ENCODE measurements at places on chromosomes 4 and X.

DNA sequence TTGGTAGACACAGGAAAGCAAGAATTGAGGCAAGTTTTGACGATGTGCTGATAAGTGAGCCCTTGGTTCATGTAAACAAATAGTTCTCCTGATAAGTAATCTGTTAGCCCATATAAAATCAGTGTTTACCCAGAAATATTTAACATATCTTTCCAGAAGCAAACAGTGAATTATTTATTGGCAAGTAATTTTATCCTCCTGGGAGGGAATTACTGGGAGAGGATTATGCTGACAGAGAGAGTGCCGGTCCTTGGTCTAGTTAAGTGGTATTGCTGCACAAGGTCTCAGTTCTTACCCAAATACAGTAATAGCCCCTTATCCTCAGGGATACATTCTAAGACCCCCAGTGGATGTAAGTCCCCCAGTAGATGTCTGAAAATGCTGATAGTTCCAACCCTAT lies 315.4 kb downstream of the CCSER1 start:
- DNase-seq, result peak; percentile 53

DNA sequence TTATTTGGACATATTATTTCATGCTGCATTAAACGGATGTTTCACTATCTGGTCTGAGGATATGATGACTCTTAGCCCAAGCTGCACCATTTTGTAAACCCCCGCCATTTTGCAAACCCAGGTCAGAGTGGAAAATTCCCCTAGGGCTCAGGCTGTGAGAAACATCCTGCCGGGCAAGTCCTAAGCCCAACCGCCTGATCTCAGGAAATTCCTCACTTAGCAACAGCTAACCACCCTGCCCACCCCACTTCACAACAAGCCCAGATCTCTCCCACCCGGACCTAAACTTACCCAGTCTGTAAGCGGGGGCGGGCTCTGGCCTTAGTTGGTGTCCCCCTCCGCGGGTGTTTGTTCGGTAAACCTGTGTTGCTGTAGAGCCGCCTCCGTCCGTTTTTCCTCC lies 2747.1 kb downstream of the PCDH7 start:
- DNase-seq, result no peak

DNA sequence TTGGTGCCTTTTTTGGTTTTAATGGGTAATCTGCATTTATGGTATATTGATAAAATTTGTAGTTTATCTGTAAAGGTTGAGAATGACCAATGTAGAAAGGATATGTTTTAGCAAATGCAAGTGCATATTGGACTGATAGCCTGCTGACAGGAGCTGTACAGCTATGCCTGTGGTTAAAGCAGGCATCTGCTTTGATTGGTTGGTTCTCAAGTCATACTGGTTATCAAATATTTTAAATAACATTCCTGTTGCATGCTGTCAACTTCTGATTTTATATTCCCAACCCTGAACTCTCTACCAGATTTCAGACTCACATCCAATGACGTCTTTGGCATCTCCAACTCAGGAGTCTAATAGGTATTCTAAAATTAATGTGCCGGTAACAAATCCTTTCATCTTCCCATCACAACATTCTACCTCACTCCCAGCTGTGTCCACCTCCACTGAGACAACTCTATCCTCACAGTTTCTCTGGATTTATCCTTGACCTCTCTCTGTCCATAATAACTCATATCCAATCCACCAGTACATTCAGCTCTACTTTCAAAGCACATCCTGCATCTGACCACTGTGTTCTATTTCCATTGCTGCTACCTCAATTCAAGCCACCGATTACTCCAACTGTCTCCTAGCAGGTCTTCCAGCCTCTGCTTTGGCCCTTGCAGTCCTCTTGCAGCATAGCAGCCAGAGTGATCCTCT lies 125.7 kb downstream of the CAMK2D start:
- no peak for DNase-seq

- no peak for DNase-seq
These were observed 57.4 kb downstream of the FAT1 start for GRCh38 chr4:186666252-186666651.

GRCh38 chr4:99615170-99615820 lies 40.7 kb downstream of the MTTP start:
- peak; percentile 17 for DNase-seq

GRCh38 chrX:149495573-149496071 lies 9.5 kb downstream of the IDS start:
- no peak for DNase-seq

DNA sequence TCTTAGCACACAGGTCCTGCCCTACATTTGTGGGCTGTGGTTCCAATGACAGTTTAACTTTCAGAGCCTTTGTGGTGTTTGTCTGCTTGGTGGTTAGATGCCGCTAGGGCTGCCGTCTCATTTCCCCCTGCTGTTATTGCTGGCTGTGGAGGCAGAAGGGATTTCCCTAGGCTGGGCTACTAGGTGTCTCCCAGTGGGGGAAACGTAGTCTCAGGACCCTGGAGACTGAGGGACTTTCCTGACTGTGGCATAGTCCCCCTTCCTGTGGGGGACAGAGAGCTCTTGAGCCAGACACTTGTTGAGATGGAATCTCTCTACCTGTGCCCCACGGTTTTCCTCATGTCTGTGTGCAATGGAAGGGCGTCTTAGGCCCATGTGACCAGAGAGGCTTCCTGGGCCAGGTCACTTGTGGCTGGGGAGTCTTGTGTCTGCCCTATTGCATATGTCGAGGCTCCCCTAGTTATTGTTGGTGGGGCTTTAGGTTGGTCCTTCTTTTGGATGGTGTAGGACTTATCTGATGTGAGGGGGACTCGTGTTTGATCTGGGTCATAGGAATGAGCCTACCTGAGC lies 68.2 kb downstream of the ARHGAP10 start:
- DNase-seq, result no peak

GRCh38 chr4:1245481-1246051 lies 3.4 kb downstream of the CTBP1 start:
- no peak for DNase-seq

- no peak for DNase-seq
These were observed 608.6 kb upstream of the NR3C2 start for GRCh38 chr4:149050840-149051239.

DNA sequence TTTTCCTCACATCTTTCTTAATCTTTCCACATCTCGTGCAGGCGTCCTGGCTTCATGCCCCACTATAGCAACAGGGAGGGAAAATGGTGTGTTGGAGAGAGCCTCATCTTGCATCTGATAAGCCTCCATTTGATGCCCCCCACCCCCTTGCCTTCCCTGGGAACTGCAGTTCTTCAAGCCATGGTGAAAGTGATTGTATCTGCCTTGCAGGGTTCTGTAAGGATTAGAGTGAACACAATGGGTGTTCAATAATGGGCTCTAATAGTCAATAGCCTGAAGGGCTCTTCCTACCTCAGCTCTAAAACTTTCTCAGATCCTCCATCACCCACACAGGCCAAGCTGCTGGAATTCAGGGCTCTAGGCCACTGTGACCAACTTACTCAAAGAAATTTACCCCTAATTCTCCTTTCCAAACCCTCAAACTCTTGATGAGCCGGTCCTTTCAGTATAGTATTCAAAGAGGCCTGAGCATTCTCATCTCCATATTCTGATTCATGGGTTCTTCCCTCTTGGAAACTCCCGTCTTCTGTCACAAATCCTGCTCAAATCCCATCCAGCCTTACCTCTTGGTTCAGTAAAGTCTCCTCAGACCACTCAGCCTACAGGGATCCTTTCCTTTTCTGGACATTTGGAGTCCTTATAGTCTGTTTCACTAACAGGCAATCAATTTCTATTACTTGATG lies 128.3 kb upstream of the TRIM2 start:
- no peak for DNase-seq

DNA sequence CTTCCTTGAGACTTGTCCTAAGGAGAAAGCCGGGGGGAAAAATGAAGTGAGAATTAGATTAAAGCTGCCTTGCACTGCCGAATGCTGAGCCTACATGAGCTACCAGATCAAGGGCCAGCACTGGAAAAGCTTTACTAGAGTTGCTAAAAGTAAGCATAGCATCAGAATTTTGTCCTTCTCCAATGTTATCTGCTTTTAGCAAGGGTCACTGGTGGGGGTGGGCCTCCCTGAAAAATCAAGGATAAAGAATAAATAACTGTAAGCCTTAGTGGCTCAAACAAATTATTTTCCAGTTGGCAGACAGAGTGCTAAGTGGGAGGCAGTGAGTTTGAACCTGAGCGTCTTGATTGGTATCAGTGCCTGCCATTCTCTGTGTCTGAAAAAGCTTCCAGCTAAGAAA lies 310.5 kb upstream of the PITX2 start:
- no peak for DNase-seq

DNA sequence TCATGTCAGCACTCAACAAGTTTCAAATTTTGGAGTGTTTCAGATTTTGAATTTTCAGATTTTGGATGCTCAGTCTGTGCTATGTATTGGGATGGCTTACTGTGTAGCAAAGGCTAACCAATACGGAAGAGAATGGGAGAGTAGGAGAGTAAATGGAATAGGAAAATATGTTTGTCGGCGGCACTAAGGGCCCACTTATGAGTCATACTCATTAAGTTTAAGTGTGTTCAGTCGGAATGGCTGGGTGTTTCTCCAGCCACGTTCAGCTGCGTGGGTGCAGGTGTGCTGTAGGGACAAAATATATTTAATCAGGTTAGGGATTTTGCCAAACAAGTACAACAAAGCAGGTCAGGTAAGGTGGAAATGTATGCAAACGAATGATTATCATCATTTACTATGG lies 13.6 kb downstream of the FTHL17 start:
- no peak for DNase-seq

GRCh38 chrX:77622233-77622632 lies 163.8 kb downstream of the ATRX start:
- DNase-seq, result no peak

- peak; percentile 10 for DNase-seq
These were observed at the start of gene ZDHHC15 for GRCh38 chrX:75522565-75523431. TSS of gene ZDHHC15 (minus strand) at chrX:75523037. CDS start at chrX:75523024, 13 bp downstream.

DNA sequence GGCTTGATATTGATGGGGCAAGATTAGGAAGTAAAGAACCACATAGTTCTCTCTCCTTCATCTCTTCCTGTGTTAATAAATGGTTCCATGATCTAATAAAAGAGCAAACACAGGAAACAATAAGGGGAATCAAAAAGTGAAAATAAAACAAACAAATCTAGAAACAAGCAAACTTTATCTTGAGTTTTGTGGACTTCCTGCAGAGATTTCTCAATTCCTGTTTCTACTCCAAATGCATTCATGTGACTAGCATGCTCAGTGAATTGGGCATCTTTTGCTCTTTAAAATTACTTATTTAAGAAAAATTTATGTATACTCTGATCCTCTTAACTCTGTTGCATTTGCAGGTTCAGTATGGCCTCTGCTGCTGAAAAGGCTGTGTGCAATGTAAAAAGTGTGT lies 682.0 kb downstream of the KCTD8 start:
- no peak for DNase-seq

- no peak for DNase-seq
These were observed 2.4 kb upstream of the FGFRL1 start for GRCh38 chr4:1008840-1009541.

DNA sequence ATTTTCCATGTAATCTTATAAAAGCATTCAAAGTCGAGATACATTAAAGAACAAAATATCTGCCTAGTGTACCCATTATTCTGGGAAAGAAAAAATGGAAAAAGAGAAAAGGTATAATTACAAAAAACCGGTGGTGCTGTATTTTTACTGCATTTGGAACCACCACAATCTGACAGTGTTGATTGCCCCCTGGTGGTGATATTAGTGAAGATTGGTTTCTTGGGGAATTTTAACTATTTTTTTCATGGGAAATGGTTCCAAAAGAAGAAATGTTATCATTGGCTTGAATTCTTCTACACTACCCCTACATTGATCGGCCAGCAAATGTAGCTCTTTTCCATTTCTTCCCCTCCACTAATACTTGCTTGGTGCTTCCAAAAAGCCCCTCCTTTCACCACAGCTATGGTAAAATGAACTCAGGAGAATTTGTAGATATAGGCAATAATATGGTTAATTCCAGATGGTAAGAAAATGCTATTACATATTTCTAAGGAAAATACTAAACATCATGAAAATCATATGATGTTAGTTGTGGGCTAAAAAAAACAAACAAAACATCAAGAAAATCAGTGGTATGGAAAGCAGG lies 50.0 kb downstream of the COX18 start:
- DNase-seq, result peak; percentile 42

GRCh38 chr4:186584912-186585311 lies 29.5 kb upstream of the MTNR1A start:
- no peak for DNase-seq

- DNase-seq, result no peak
These were observed 36.8 kb upstream of the ARSD start for GRCh38 chrX:2965965-2966364.

DNA sequence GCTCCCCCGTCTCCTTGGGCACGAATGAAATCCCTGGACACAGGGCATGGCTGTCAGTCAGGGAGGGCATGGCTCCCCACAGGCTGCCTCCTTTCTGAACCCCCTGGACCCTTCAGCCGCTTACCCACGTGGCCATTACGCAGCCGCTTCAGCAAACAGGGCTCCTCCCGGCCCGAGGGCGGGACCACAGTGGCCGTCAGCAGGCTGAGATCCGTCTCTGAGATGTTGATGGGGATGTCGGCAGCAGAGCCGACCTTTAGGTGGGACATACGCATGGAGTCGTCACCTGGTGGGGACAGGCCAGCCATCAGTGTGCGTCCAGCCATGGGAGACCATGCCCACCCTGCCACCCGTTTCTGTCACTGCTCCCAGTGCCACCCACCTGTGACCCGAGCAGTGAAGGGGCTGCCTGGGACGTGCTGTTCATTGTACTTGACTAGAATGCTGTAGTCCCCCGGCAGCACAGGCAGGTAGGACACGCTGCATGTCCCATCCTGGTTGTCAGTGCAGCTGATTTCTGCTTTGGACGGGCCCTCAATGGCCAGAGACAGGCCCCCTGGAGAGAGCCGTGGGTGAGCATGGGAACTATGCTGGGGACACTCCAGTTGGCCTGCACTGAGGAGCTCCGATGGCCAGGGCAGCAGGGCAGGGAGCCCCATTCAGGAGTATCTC lies 21.1 kb downstream of the FLNA start:
- DNase-seq, result no peak

DNA sequence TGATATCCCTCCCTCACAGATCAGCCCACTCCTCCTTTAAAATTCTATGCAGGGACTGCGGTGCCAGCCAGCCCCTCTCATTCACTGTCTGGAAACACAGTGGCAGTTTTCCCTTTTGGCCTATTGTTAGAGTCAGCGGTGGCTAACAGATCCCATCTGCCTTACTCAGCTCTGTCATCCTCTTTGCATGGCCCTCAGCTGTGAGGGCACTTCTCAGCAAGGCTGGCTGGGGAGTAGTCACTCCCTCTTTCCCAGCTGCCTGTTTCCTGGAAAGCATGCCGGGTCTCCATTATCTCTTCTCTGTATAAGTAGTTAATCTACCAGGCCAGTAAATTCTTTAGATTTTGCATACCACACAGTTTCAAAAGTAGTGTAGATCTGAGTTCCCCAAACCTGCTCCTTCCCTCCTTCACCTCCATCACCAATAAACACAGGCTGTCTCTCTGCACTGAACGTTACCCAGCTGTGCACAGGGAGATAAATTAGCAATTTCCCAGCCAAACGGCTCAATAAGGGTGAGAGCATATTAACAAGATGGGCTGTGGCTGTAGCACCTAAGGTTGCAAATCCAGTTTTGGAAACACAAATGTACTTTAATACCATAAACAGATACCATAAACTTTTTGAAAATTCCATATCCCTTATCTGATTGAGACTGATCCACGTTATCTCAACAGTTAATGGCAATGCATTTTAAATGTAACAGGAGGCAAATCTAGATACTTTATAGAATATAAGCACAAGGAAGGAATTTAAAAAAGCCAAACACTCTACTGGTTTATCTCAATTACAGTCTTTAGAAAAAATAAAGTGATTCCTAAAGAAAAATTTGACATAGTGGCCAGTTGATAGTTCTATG lies 229.3 kb downstream of the ANKRD50 start:
- DNase-seq, result no peak

Measured in D341Med (cell line).